CD4-positive, alpha-beta T cell treated with Interleukin-1 beta for 1 hour (primary cell): ENCODE measurements at places on chromosomes 2 and 18.

GRCh38 chr2:191869781-191870180 is 22.9 kb upstream of the CAVIN2 start:
- no peak for DNase-seq

DNA sequence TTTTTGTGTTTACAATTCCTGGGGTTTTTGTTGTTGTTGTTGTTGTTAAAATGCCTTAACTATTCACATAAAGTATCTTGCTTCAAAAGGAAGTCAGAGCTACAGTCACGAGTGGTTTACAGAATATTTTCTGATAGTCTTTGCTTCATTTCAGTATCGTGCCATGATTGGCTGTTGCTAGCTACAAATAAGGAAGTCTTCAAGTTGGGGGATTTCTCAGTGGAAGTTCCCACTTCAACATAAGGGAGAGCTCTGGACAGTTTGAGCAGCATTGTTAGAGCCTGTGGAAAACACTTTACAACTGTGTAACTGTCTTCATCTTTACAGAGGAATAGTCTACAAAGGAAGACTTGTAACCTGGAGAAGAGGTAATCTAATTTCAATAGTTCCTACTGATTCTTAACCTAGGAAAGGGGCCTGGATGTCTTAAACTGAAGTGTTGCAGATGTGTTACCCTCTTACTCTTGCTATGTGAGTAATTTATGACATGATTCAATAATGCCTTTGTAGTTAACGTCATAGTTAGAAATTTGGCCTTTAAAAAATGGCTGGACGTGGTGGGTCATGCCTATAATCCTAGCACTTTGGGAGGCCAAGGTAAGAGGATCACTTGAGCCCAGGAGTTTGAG is 23.4 kb upstream of the TANK start:
- DNase-seq = peak; percentile 66

GRCh38 chr2:174038462-174038861 is 73.3 kb upstream of the SP3 start:
- DNase-seq = no peak

- DNase-seq = no peak
Observed at GRCh38 chr2:33634261-33634910, 35.3 kb upstream of the FAM98A start.

- no peak for DNase-seq
Observed at GRCh38 chr2:238966072-238966937, 118.4 kb downstream of the TWIST2 start.

DNA sequence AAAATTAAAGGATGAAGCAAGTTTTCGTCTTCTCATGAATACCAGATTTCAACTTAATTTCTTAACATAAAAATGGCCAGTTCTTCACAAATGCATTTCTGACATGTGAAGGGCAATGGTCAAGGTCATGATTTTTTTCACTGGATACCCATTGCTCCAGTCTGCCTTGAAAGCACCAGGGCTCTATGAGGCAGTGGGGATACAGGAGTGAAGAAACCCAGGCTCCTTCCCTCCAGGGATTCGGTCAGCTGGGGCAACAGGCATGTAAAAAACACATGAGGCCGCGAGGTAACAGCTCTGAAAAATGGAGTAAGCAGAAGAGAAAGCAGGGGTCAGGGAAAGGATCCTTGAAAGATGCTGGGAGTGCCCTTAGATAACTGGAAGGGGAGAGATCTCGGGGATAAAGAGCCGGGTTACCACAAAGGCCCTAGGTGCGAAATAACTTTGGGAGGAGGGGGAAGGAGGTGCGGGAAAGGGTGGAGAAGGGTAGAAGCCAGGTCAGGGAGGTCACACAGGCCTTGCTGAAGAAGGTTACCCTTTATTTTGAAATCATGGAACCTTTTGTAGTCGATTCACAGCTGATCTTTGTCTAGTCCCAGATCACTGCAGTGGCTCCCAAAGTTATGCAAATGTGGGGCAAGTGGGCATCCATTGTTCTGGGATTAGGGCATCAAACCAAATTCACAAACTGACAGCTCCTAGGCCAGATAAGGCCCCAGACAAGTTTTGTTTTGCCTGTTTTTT is 5.2 kb upstream of the SPRED2 start:
- no peak for DNase-seq

DNA sequence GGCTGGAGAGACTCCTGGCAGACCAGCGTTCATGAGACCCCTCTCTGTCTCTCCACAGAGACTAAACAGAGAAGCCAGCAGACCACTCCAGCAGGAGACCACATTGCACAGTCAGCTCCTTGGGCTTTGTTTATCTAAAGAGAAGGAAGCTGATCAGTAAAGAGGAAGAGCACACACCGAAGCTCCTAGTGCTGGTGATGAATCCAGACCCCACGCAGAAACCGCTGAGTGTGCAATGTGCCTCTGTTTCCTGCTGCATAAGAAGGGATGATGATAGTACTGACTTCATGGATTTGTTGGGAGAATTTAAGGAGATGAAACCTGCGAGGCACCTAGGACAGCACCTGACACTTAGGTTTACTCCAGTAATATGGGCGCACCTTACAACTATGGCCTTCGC is 544.1 kb upstream of the ID2 start:
- DNase-seq = no peak

DNA sequence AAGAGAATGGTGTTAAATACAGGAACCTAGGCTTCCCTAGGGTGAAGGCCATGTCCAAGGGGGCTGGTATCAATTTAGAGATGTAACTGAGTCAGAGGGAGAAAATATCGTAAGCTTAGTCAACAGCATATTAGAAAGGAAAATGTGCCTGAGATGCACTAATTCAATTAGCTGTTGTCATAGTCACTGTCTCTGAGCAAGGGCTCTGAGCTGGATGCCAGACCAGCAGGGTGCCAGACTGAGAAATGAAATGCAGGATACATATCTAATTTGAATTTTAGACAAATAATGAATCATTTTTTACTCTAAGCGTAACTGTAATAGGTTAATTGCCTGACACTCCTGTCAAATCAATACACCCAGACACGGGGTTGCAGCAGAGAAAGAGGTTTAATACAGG is 11.4 kb upstream of the SLC35F6 start:
- no peak for DNase-seq

- no peak for DNase-seq
Observed at GRCh38 chr2:101053117-101053516, 51.0 kb downstream of the RPL31 start.

DNA sequence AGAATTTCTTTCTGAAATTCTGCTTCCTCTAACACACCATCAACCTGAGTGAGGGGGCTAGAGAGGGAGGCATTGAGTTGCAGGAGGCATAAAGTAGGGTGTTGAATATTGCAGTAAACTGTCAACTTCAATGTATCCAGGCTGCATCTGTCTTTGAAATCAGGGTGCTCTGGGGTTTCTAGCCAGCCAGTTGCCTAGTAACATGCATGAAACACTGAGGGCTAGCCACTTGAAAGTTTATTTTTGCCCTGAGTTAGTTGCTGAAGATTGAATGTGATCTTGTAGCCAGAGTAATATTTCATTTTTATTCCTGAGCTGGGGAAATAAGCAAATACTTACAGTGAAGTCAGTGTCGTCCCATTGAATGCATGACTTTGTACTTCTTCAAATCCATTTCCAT is 41.9 kb downstream of the LHCGR start:
- no peak for DNase-seq

GRCh38 chr2:178152033-178152432 is 39.8 kb downstream of the RBM45 start:
- DNase-seq = no peak

DNA sequence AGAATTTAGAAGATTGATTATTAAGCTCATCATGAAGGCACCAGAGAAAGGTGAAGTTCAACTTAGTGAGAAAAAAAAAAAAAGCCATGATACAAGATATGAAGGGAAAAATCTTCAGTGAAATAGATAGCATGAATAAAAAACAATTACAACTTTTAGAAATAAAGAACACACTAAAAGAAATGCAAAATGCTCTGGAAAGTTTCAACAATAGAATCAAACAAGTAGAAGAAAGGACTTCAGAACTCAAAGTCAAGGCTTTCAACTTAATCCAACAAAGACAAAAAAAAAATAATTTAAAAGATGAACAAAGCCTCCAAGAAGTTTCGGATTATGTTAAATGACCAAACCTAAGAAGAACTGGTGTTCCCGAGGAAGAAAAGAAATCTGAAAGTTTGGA is 105.5 kb downstream of the GRB14 start:
- no peak for DNase-seq

DNA sequence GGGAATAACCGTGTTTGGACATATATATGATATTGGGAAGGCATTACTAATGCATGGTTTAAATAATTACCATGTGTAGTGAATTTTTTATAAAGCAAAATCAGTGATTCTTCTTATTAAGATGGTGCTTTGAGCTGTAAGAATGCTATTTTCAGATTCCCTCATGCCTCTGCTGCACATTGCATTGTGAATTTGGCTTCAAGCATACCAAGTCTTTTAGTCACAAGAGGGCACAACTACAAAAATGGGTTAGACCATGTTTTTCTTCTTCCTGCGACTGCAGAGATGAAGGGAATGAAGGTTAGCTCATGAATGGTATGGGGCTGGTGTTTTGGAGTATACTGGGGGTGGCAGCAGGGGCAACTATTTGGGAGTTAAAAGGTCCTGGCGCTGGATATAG is 320.1 kb downstream of the SLC4A3 start:
- no peak for DNase-seq

GRCh38 chr2:100941646-100942240 is 60.3 kb upstream of the RPL31 start:
- no peak for DNase-seq

GRCh38 chr2:143601828-143602227 is 472.6 kb downstream of the ARHGAP15 start:
- no peak for DNase-seq

DNA sequence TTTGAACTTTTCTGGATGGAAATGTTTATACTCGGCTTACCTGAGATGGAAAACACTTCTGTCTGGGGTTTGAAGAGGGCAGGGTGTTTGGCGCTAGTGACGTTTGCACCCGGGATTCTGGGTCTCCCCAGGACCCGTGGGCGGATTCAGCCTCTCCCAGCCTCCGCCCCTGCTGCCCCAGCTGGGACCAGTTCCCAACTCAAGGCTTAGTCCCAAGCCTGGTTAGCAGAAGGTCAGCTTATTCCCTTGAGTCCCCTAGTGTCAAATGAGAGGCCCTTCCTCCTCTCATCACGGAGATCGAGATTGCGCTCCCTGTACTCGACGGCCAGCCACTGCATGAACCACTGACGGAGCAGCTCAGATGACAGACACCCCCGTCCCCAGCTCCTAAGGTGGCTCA is 123.2 kb downstream of the RTP5 start:
- DNase-seq = no peak

DNA sequence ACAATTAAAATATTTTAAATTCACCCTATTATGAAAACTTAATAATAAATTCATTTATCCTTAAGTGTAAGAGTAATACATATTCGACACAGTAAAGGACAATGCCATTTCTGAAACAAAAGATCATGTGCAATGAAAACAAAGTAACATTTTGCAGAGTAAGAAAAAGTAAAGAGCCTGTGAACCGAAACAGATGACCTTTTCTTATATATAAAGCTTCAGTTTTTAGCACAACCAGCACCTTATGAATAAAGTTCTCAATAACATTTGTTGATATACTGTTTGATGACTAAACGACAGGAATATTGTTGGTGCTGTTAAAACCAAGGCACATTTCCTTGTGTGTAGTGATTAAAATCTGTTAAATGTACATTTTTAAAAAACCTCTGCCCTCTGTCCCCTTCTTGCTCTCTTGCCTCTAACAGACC is 1.5 kb downstream of the PELI1 start:
- DNase-seq = no peak

GRCh38 chr18:76490670-76491472 is 4.2 kb downstream of the ZNF516 start:
- DNase-seq = peak; percentile 66

DNA sequence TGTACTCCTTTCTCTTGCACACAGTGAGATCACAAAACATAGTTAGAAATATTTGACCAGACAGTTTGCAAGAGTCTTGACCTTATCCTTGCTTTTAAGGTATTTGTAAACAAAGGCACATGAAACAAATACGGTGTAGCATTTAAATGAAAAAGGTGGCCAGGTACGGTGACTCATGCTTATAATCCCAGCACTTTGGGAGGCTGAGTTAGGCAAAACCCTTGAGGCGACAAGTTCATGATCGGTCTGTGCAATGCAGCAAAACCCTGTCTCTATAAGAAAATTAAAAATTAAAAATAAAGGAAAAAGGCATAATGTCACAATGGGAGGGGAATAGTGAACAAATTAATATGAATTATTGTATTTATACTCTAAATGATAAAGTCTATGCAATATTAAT is 109.5 kb upstream of the PIK3C3 start:
- DNase-seq = no peak

GRCh38 chr2:16446706-16447105 is 218.9 kb downstream of the CYRIA start:
- DNase-seq = no peak

- DNase-seq = no peak
Observed at GRCh38 chr2:23118894-23119293, 266.1 kb upstream of the KLHL29 start.

DNA sequence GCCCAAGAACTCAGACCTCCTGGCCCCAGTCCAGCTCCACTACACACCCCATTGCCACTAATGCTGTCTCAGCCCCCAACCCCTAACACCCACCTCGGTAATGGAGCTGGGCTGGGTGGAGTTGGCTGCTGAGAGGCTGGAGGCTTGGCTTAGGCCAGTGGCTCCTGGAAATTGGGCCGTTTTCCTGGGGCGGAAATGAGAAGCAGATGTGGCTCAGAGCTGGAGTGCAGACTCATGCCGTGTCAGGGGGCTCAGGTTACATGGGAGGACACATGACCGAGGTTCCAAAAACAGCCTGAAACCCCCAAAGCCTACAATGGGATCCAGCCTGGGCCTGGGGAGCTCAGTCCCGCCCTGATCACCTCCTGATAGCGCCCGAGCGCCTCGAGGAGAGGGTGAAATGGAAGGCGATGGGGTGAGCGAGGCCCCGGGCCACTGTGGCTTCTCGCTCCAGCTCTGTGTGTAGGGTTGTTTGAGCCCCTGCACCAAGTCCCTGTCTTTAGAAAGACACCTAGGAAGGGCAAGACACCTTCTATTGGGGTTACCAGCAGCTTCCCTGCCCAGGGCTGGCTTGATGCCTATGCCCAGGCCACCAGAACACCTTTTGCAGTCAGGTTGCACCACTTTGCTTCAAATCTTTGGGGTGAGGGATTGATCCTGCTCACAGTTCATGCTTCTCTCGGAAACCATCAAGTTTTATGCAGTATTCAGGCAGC is 175.7 kb upstream of the HAAO start:
- no peak for DNase-seq

- DNase-seq = no peak
Observed at GRCh38 chr2:193584522-193584938, 1389.8 kb upstream of the TMEFF2 start.

DNA sequence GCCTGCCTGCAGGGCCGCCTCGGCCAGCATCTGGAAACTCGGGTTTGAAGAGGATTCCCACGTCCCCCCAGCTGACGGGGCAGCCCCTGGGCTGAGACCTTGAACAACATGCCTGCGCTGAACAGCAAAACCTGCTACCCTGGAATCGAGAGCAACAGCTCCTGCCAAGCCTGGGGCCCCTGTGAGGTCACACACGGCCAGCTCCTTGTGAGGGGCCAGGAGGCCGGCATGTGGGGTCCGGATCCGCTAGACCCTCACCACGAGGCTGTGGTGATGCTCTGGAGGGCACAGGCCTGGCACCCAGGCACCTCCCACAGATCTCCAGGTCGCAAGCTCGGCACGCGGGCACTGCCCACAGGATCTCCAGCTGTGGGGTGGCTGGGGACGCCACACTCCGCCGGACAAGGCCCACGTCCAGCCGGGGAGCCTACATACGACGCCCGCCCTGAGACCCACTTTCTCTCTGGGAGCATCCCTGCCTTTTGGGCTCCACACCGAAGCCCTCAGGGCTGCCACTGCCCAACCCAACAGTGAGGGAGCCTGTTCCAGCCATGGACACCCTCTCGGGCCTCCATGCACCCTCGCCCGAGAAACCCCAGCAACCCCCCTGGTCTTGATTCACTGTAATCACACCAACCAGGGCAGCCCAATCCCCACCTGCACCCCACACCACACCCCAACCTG is 34.1 kb downstream of the SLC66A2 start:
- DNase-seq = no peak
